T-helper 17 cell (primary cell): ENCODE measurements at places on chromosomes 5 and 9.

DNA sequence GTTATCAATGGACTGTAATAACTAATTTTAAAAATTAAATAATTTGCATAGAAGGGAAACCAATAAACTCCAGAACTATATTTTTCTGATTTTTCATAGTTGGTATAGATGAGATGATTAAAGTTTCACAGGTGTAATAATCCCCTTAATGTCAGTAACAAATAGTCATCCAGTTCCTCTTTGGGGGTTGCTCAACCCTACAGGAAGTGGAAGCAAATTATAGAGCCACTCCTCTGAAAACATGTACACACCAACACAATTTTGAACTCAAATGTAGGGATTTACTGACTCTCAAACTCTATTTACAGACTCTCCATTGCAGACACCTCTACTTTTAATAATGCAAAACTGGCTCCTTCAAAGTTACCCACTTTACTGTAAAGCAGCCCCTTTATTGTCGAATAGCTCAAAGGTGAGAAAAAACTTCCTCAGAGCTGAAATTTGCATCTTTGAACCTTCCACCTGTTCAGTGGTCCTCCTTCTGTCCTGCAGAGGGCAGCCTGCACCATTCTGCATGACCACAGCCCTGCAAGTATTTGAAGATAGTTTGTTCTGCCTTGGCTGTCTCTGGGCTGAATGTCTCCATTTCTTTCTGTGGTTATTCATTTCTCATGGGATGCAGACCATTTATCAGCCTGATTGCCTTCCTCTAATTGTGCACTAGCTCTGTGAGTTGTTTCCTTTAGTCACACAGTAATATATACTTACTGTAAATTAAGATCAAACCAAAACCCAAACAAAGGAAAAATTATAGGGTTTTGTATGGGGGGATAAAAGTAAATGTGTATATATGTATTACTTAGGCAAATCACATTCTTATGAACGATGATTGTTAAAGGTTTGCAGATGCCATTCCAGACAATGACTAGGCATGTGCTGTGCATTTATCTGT lies 383.2 kb upstream of the SGCD start:
- H3K36me3 ChIP-seq = no peaks in the 10 kb centered on the region
- H3K4me3 ChIP-seq = no peak overlapping the region
- peaks cover 32% of the 10 kb centered on the region for H3K27me3 ChIP-seq
- H3K27ac ChIP-seq = no peak overlapping the region
- DNase-seq = no peak
- H3K4me1 ChIP-seq = peaks cover 7% of the 10 kb centered on the region

GRCh38 chr5:8615142-8615858 lies 746.4 kb downstream of the MTRR start:
- H3K27me3 ChIP-seq = no peaks in the 10 kb centered on the region
- no peaks in the 10 kb centered on the region for H3K4me1 ChIP-seq

GRCh38 chr5:149961186-149961685 lies 678 bp downstream of the SLC26A2 start:
- peak overlapping the region; percentile 94 for H3K4me3 ChIP-seq
- DNase-seq = no peak
- H3K36me3 ChIP-seq = peaks cover 2% of the 10 kb centered on the region
- H3K27me3 ChIP-seq = no peaks in the 10 kb centered on the region
- H3K27ac ChIP-seq = peak overlapping the region; percentile 97

DNA sequence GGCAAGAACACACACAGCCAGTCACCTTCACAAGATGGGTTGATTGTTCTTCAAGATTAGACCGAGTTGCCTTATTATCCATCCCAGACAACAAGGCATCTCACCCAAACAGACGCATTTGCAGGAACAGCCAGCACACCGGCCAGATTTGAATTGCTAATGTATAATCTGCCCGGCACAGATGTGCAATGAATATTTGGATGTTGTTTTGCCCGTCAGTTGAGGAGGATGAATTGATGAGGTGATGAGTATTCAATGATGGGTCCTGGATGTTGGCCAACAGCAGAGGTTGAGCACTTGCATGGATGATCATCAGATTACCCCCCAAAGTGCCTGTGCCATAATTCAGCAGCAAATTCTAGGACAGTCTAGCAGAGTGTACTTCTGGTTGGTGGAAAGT lies 20.1 kb downstream of the ALG2 start:
- H3K27me3 ChIP-seq = no peaks in the 10 kb centered on the region
- H3K4me3 ChIP-seq = no peak overlapping the region
- no peaks in the 10 kb centered on the region for H3K36me3 ChIP-seq

DNA sequence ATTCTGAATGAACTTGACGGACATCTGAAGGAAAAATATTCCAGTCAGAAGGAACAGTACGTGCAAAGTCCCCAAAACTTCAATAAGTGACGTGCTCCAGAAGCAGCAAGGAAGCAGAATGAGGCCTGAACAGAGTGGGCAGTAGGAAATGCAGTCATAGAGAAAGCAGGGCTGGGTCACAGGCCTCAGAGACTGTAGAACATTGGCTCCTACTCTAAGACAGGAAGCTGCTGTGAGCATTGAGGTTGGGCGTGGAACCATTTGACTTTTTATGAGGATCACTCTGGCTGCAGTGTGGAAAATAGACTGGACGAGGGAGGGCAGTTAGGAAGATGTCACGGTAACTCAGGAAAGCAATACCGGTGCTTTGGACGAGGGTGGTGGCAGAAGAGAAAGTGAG lies 64.0 kb downstream of the DOCK8 start:
- peak; percentile 31 for DNase-seq
- no peak overlapping the region for H3K27ac ChIP-seq
- H3K4me1 ChIP-seq = peaks cover 27% of the 10 kb centered on the region
- no peaks in the 10 kb centered on the region for H3K27me3 ChIP-seq

GRCh38 chr9:10921671-10922070 lies 308.9 kb upstream of the PTPRD start:
- H3K4me1 ChIP-seq = no peaks in the 10 kb centered on the region
- no peaks in the 10 kb centered on the region for H3K36me3 ChIP-seq
- H3K27ac ChIP-seq = no peak overlapping the region
- H3K4me3 ChIP-seq = no peak overlapping the region
- H3K27me3 ChIP-seq = no peaks in the 10 kb centered on the region
- DNase-seq = no peak

DNA sequence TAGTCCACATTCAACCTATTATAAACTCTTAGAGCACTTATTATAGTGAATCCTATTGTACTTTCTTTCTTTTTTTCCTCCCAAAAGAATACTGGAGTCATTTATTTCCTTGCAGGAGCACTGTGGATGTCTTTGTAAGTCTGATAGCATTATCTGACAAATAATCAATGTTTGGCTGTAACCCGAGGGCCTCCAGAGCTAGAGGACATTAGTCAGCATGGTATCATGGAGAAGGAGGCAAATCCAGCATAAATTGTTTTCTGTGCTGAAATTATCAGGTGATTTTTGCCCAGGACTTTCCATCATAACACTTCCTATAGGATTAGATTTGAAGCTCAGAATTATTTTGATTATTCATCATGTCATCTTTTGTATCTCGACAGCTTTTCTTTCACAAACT lies 551.0 kb downstream of the ZNF608 start:
- no peaks in the 10 kb centered on the region for H3K27me3 ChIP-seq
- no peaks in the 10 kb centered on the region for H3K4me1 ChIP-seq
- no peak for DNase-seq
- no peaks in the 10 kb centered on the region for H3K36me3 ChIP-seq
- no peak overlapping the region for H3K27ac ChIP-seq
- no peak overlapping the region for H3K4me3 ChIP-seq

DNA sequence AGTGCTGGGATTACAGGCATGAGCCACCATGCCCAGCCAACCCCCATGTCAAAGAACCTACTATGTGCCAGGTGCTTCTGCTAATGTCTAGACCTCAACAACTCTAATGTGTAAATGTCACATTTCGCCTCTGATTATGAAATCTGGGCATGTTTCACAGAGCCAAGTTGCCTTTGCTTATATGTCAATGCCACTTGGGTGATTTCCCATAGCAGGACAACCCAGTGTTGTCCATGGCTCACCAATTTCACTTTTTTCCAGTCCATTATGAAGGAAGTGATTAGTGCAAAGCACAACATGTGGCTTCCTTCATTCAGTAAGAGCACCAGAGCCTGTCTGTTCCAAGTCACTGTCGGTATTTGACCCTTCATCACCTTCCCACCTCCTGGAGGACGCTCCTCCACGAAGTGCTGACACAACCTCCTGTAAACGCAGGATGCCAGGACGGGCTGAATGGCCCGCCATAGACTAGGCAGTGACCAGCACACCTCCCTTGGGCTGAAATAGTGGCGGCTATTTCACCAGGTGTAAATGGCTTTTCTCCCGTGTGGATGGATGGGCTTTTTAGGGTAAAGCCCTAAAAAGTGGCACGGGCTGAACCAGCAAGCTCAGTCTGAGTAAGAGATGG lies 962 bp upstream of the PKN3 start:
- no peak for DNase-seq
- no peaks in the 10 kb centered on the region for H3K36me3 ChIP-seq
- H3K27me3 ChIP-seq = no peaks in the 10 kb centered on the region

GRCh38 chr9:5453004-5453403 lies 2.7 kb downstream of the CD274 start:
- DNase-seq = no peak
- H3K4me1 ChIP-seq = peaks cover 43% of the 10 kb centered on the region
- H3K27me3 ChIP-seq = no peaks in the 10 kb centered on the region
- H3K4me3 ChIP-seq = peak overlapping the region; percentile 71
- H3K27ac ChIP-seq = peak overlapping the region; percentile 98

- H3K4me3 ChIP-seq = peak overlapping the region; percentile 45
- peaks cover 7% of the 10 kb centered on the region for H3K36me3 ChIP-seq
- no peak for DNase-seq
- H3K4me1 ChIP-seq = peaks cover 24% of the 10 kb centered on the region
Measured at GRCh38 chr9:33288235-33288634, 2.1 kb upstream of the NFX1 start.

GRCh38 chr5:178176791-178177190 lies 10.4 kb downstream of the GMCL2 start:
- peaks cover 27% of the 10 kb centered on the region for H3K27me3 ChIP-seq
- peaks cover 2% of the 10 kb centered on the region for H3K36me3 ChIP-seq
- no peaks in the 10 kb centered on the region for H3K4me1 ChIP-seq
- no peak overlapping the region for H3K4me3 ChIP-seq
- DNase-seq = no peak

- H3K27me3 ChIP-seq = peaks cover 5% of the 10 kb centered on the region
- no peaks in the 10 kb centered on the region for H3K4me1 ChIP-seq
- no peak overlapping the region for H3K27ac ChIP-seq
- H3K36me3 ChIP-seq = no peaks in the 10 kb centered on the region
- H3K4me3 ChIP-seq = no peak overlapping the region
Measured at GRCh38 chr9:100662122-100662521, 84.2 kb downstream of the CAVIN4 start.

DNA sequence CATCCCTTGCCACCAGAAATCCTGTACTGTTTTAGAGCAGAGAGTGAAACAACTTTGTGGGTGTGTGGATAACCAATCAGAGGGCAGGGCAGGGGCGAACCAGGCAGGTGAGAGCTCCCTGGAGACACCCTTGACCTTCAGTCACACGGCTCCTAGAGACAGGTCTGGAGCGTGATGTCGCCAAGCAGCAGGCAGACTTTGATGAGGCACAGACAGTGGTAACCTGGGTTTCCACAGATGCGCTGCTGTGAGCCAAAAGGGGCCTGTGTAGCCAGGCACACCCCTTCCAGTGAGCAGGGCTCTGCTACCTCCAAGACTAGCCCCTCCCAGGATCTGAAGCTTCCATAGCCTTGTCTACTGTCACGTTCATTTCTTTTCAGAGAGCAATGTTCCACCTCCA lies 317.8 kb upstream of the ADCY2 start:
- no peak for DNase-seq
- no peaks in the 10 kb centered on the region for H3K36me3 ChIP-seq
- H3K27ac ChIP-seq = no peak overlapping the region
- peaks cover 2% of the 10 kb centered on the region for H3K4me1 ChIP-seq
- peaks cover 12% of the 10 kb centered on the region for H3K27me3 ChIP-seq

GRCh38 chr5:86757824-86758223 lies 140.1 kb downstream of the COX7C start:
- no peaks in the 10 kb centered on the region for H3K36me3 ChIP-seq
- H3K4me3 ChIP-seq = no peak overlapping the region
- no peaks in the 10 kb centered on the region for H3K4me1 ChIP-seq

DNA sequence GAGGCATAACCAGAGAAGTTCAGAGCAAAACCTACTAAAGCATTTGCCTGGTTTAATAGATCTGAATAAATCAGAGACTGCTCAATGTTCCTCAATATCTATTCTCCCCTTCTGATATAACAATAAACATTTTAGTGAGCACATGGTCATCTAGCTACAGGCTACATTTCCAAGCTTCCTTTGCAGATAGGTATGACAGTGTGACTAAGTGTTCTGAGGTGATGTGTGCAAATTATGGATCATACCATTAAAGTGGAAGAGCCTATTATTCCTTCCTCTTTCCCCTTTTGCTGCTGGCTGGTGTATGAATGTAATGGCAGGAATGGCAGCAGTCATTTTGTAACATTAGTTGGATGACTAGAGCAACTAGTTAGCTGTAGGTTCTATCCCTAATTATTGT lies 285.8 kb upstream of the RASA1 start:
- H3K4me3 ChIP-seq = no peak overlapping the region
- H3K27me3 ChIP-seq = peaks cover 31% of the 10 kb centered on the region

DNA sequence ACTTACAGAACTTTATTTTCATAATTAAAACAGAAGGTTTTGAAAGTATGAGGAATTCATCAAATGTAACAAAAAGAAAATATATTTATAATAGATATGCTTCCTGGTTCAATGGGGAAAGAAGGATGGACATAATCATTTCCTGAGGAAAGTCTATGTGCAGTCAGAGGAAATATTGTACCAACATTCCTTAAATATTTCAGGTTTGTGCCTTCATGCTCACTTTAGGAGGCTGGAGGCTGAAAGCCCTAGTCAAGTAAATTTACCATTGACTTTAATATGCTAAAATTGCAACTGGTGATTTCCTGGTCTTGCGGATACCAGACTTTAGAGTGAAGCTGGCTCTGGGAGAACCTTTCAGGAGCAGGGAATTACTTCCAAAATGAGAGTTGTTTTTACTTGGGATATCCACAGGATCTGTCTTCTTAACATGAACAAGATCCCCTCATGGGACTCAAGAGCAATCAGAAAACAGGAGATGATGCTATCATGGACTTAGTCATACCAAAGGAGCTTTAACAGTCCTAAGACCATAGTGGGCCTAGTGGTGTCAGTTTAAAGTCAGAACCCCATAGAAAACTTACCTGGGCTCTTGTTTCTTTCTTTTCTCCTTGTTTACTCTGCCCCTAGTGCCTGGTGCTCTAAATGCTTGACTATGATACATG lies 762.8 kb upstream of the GRAMD2B start:
- H3K27ac ChIP-seq = no peak overlapping the region
- no peaks in the 10 kb centered on the region for H3K27me3 ChIP-seq
- H3K36me3 ChIP-seq = no peaks in the 10 kb centered on the region
- H3K4me1 ChIP-seq = no peaks in the 10 kb centered on the region
